ENCODE measurements at places on chromosomes 13 and 19.
A peak's percentile ranks its signal among the peaks of the same experiment; 100 is the strongest.

GRCh38 chr19:1235625-1236538 lies 1.9 kb downstream of the CBARP start:
- DNase-seq: no peak

DNA sequence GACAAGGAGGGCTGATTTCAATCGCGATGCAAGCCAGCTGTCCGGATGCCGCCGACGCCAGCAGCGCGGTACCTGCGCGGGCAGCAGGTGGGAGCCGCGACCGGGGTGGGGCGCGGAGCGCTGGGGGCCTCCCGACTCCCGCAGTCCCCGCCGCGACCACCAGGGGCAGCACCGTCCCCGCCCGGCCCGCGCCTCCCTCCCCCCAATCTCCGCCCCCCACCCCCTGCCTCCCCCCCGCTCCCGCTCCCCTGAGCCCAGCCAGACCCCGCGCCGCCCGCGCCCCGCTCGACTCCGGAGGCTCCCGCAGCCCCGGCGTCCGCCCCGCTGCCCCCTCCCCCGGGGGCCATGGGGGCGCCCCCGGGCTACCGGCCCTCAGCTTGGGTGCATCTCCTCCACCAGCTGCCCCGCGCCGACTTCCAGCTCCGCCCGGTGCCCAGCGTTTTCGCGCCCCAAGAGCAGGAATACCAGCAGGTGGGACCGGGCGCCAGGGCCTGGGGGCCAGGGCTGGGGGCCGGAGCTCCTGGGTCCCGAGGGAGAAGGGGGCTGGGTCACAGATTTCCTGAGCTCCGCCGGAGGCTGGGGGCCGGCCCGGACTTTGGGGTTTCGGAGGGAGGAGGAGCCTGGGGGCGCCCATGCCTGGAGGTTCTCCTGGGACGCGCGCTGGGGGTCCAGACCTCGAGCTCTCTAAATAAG lies at the start of gene TTYH1:
TSS of gene TTYH1 (plus strand) at position 257 of the 693 bp plus-strand sequence. CDS start at position 346, 89 bp downstream.
- DNase-seq: no peak

GRCh38 chr19:1315470-1316166 lies 29.9 kb downstream of the EFNA2 start:
- no peak for DNase-seq

- DNase-seq: no peak
Observed at GRCh38 chr19:57934820-57935665, at the start of gene ZNF418. ZNF418 (minus strand) TSS chr19:57935402; CDS start chr19:57933822, 1,580 bp downstream.

DNA sequence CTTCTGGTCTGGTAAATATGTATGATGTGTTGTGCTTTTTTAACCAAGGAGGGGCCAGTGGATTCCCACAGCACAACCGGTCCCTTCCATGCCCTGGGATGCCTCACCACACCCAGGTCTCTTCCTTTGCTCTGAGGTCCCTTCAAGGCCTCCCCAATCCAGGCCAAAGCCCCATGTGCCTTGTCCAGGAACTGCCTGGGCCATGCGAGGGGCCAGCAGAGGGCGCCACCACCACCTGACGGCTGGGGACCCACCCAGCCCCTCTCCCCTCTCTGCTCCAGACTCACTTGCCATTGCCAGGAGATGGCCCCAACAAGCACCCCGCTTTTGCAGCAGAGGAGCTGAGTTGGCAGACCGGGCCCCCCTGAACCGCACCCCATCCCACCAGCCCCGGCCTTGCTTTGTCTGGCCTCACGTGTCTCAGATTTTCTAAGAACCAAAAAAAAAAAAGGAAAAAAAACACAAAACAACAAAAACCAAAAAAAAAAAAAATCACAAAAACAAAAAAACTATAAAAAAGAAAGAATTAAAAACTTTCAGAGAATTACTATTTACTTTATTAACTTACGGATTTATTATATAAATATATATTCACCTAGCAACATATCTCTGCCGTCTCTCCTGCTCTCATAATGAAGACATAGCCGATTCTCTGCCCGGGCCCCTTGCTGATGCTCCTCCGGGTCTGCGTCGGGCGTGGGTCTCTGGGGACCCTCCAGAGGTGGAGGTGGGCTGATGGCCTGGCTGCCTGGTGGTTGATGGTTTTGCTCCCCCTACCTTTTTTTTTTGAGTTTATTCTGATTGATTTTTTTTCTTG lies 14.4 kb downstream of the CAPN12 start:
- DNase-seq: peak; percentile 67

DNA sequence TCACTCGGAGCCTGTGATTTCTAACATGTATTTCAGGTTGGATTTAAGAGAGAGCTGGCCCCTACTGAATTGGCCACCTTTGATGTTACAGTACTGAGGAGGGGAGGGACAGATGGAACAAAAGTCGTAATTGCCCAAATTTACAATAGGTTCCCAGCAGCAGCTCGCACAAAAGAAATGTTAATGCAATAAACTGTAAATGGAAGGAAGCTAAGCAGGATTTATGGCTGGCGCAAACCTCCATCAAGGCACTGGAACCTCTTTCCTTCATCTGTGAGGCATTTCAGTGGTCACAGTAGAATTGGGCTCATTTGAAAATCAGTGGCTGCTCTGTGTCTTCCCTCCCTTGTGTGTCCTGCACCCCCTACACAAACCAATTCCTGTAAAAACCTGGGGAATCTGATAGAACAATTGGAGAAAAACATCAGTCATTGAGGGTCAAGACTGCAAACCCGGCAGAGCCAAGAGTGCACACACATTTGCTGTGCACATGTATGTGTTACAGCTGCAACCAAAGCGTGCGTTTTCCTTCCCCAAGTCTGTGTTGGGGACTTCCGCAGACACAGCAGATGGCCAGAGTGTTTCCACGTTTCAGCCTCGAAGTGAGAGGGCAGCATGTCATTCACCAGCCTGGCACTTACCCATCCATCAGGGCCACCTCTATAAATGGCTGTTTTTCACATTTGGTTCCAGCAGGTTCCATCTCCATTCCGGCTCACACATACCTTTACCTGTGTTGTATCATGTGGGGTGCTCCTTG lies 192.8 kb downstream of the TM9SF2 start:
- DNase-seq: no peak

DNA sequence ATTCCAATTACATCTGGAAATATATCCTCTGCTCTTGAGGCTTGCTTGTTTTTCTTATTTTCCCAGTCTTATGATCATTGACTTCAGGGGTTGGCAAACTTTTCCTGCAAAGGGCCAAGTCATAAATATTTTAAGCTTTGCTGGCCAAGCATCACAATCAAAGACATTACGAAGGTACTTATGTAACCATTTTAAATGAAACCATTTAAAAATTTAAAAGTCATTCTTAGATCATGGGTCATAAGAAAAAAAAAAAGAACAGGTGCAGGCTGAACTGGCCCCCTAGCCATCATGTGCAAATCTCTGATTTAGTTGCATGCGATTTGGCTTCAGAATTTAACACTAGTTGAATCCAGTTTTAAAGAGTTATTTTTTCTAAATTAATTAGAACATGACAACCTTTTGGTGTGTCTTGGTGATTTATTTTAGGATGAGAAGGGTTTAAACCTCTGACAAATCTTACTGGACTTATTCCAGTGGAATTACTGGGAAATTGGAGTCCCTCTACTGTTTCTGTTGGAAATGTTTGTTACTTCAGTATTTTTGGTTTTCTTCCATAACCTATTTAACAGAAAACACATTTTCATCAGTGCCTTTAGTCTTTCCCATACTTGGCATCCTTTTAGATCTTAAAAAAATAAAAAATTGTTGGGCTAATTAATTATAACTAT lies 148.1 kb downstream of the NHLRC3 start:
- DNase-seq: no peak

- DNase-seq: no peak
Observed at GRCh38 chr13:24172071-24172470, 11.6 kb downstream of the SPATA13 start.

DNA sequence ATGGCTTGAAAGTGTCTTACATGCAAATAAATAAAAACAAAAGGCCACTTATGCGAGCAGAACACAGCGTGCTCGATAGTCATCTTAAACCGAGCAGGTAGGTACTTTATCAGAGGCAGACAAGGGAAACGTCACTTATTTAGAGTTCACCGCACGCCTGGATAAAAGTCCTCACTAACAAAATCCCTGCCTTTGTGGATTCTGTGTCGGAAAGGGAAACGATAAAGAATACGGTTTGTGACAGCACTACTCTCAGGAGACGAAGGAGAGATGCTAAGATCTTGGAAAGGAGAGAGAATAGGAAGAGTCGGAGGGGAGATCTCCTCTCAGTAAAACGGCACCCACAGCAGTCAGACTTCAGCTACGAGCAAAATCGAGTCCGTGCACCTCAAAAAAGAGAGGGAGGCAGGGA lies 581 bp downstream of the RCBTB1 start:
- DNase-seq: no peak

DNA sequence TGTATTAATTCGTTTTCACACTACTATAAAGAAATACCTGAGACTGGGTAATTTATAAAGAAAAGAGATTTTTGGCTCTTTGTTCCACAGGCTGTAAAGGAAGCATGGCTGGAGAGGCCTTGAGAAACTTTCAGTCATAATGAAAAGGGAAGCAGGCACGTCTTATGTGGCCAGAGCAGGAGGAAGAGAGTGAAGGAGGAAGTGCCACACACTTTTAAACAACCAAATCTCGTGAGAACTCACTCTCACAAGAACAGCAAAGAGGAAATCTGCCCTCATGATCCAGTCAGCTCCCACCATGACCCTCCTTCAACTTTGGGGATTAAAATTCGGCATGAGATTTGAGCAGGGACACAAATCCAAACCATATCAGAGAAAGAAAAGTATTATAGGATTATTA lies 1255.9 kb upstream of the MIR17HG start:
- no peak for DNase-seq

GRCh38 chr13:111186305-111186935 lies 71.3 kb downstream of the ARHGEF7 start:
- DNase-seq: no peak

- DNase-seq: no peak
Observed at GRCh38 chr13:78978381-78978998, 319.5 kb upstream of the OBI1 start.

- DNase-seq: no peak
Observed at GRCh38 chr13:37598597-37598996, at the start of gene POSTN. POSTN (minus strand) TSS chr13:37598768; CDS start chr13:37598726, 42 bp downstream.

DNA sequence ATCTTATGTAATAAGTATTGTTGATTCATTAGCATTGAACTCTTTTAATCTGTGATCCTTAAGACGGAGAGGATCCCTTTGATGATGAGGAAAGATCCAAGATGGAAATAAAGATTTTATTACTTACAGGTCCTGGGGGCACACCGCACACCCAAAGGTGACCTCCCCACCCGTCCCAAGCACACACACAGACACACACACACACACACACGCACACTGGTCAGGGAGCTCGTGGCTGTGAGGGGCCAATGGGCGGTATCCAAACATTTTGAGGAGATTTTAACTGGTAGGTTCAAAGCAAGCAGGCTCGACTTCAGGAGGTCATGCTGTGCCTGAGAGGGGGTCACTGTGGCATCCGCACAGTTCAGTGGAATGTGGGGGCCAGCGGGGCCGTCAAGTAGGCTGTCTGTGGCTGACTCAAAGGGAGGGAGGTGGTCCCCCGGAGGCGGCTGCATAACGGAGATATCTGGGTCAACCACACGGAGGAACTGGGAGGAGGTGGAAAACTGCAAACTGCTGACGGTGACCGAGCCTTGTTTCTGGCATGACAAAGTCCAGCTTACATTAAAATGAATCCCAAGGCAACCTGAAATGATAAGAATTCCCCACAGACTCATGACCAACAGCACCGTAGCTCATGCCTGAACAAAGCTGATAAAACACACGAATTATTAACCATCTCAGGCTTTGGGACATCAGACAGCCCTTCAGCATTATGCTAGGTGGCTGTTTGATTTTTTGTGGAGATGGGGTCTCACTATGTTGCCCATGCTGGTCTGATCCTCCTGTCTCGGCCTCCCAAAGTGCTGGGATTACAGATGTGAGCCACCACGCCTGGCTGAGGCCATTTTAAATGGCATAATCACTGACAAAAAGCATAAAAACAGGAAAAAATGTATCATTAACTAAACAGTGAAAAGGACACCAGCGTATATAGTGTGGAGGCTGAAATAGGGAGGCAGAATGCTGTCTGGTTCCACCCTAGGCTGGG lies 20.9 kb upstream of the SIGLEC11 start:
- no peak for DNase-seq

- no peak for DNase-seq
Observed at GRCh38 chr13:70714993-70715392, 606.7 kb upstream of the KLHL1 start.

- no peak for DNase-seq
Observed at GRCh38 chr13:79434556-79434955, 28.5 kb upstream of the RBM26 start.

DNA sequence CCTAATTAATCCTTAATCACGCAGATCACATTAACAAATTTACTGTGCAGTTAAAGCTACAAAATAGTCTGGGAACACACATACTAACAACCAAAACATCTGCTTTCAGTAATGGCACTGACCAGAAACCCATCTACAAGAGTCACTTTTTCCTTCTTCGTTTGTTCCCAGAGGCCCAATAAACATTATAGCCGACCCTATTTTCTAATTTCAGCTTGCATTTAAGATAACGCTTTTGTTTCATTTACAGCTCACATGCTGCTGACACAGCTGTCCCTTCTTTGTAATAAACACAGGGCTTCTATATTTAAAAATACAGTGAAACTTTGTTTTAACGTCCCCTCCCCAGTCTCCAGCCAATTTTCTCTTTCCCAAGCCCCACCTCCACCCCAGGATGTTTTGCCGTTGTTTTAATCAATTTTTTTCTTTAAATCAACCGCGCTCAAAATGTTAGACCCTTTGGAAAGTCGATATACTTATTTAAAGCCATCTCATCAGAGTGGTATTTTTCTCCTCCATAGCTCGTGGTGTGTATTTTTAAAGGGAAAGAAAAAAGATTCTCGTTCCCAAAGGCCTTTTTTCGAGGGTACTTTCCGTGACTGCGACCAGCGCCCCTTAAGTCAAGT lies 1.7 kb upstream of the WBP4 start:
- no peak for DNase-seq

DNA sequence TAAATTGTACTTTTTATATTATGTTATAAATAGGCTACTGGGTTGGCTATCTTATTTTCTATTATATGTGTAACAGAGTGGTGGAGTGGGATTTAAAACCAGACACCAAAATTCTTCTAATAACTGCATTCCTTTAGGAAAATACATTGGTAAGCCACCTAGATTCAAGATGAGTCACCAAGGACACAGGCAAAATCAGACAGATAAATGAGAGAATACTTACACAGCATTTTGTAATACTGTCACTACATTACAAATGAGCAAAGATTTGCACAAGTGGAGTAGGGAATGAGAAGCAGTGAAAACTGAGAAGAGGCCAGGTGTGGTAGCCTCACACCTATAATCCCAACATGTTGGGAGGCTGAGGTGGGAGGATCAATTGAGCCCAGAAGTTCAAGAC lies 6.2 kb upstream of the SPART start:
- DNase-seq: no peak
